Sciatic nerve (tissue), 2 donors: ENCODE measurements at places on chromosomes 7 and 10.

GRCh38 chr7:40474790-40475680 lies 340.2 kb downstream of the SUGCT start:
- DNase-seq = no peak

DNA sequence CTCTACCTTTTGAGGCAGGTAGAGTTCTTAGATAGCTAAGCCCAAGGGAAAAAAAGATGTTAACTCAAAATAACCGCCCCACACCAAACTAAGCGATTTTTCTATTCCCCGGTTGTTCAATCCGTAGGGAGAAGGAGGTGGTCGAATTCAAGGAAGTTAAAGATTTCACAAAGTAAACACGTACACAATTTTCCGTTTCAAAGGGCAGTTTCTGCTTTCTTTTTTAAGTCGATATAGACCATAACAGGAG lies 842 bp downstream of the KBTBD2 start:
- DNase-seq = no peak

GRCh38 chr7:150412518-150413488 lies 33.7 kb downstream of the ZNF775 start:
- peak; percentile 48 for DNase-seq

DNA sequence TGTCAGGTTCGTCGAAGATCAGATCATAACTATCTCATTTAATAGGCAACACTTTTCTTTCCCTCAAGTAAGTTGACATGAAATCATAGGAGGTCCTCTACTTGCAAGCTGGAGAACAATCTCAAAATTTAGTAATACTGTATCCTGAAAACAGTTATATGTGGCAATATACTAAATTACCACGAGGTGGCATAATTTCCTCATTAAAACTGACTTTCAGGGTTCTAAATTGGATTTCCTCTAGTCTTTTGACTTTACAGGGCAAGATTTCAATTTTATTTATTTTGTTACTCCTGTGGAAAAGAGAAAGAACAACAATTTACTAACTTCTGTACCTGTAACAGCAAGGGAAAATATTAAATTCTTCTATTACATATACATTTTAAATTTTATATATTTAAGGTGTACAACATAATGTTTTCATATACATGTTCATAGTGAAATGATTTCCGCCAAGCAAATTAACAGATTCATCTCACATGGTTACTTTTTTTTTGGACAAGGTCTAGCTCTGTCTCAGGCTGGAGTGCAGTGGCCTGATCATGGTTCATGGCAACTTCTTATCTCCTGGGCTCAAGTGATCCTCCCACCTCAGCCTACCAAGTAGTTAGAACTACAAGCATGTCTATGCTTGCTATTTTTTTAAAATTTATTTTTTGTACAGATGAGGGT lies 53.4 kb upstream of the CYP2C18 start:
- no peak for DNase-seq

- DNase-seq = no peak
These were observed 966 bp downstream of the FBH1 start for GRCh38 chr10:5891009-5891408.

- no peak for DNase-seq
These were observed 1.9 kb upstream of the TAS2R39 start for GRCh38 chr7:143181349-143181748.
